ENCODE measurements at places on chromosomes 3 and 15. TPM values are rescaled to one million over a fixed set of nuclear protein-coding genes. Genes with fewer than 3 reads are reported as not detected.

DNA sequence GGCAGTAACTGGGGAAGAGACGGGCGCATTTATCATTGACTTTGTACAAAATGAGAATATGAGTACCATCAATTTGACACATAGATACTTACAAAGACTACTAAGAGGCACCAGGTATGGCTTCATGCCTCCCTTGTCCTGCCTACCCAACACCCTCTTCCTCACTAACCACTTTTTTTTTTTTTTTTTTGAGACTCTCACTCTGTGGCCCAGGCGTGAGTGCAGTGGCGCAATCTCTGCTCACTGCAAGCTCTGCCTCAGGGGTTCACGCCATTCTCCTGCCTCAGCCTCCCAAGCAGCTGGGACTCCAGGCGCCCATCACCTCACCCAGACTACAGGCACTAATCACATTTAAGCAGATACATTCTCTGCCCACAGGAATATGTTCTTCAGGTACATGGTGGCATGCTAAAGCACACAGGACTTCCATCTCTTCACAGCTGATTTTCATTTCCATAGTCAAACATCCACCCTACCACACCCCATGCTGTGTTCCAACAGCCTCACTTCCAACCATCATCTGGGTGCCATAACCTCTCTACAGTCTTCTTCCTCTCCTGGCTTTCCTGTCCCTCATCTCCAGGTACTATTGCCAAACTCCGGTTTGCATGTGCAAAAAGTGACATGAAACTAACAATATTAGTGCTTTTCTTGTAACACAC, 41.7 kb downstream of the RAB27A start:
- no peak for DNase-seq

CCK gene
- total RNA-seq, result not detected

DNA sequence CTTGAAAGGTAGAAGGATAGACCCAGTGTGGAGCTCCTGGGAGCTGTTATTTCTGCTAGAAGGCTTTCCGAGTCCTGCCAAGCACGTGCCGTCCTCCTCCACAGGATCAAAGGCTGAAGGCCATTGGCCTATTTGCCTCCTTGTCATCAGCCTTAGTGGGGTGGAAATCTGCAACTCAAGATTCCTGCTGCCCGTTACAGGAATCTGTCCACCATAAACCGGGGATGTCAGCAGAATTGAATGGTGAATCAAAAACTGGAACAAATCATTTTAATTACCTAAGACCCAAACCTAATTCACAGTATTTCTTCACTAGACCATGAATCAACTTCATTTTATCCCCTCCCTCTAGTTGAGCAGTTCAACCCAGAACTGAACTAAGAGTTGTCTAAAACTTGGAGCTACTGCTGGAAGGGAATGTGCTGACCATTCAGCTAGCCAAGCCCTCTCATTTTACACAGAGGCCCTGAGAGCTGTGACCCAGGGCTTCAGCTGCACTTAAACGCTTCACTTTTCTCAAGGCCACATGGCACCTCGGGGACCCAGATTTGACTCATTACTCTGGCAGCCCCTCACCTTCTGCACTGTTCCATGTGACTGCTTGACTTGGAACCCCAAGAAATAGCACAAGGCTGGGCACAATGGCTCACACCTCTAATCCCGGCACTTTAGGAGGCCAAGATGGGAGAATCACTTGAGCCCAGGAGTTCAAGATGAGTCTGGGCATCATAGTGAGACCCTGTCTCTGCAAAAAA, 36.8 kb upstream of the KIF23 start:
- DNase-seq, result no peak

DNA sequence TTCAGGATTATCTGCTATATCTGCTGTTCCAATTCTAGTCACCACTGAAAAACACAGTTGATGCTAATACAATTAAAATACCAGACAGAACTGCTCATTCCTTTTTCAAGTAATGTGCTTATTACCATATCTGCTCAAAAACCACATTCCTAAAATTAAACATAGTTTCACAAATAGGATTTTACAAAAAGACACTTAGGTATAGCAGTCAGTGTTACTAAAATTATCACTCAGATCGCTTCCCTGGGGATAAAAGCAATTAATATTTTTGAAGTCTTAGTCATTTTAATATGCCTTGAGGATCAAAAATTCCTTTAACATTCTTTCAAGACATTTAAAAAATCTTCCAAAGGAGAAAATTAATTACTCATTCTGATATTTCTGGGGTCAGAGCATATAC, 71.5 kb downstream of the RAD18 start:
- DNase-seq, result no peak

- no peak for DNase-seq
These were observed 72.2 kb upstream of the TTC14 start for GRCh38 chr3:180529778-180530177.

GRCh38 chr3:140943781-140944552, 2.3 kb downstream of the SLC25A36 start:
- no peak for DNase-seq

GRCh38 chr15:69610858-69611257, 158.2 kb downstream of the RPLP1 start:
- DNase-seq, result no peak

DNA sequence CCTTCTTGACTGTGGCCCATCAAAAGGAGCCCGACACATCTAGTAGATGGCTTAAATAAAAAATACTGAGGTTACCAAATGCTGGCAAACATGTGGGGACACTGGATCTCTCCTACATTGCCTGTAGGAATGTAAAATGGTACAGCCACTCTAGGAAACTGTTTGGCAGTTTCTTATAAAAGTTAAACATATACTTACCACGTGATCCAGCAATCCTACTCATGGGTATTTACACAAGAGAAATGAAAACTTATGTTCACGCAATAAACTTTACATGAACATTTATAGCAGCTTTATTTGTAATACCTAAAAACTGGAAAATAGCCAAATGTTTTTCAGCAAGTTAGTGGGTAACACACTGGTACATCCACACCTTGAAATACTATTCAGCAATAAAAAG, 9.1 kb downstream of the ZBTB38 start:
- DNase-seq, result no peak

GRCh38 chr15:95604634-95605036, 725.9 kb upstream of the NR2F2 start:
- no peak for DNase-seq

- no peak for DNase-seq
These were observed 6.9 kb downstream of the ISL2 start for GRCh38 chr15:76343313-76343996.

DNA sequence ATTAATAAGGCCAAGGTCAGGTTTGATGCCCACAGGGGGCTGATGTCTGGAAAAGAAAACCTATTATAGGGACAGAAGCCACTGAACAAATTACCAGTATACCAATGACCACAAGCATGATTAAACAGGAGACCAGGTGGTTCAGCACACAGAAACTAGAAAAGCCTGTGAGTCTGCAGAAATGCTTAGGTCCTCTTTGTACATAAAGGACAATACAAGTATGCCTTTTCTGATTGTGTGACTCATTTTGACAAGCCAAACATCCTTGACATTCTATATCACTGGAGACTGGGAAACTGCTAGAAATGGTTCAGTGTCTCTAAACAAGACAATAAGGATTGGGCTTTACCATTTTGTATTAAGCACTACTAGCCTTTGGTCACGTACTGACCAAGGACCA, 113.2 kb upstream of the MYO5C start:
- no peak for DNase-seq

DNA sequence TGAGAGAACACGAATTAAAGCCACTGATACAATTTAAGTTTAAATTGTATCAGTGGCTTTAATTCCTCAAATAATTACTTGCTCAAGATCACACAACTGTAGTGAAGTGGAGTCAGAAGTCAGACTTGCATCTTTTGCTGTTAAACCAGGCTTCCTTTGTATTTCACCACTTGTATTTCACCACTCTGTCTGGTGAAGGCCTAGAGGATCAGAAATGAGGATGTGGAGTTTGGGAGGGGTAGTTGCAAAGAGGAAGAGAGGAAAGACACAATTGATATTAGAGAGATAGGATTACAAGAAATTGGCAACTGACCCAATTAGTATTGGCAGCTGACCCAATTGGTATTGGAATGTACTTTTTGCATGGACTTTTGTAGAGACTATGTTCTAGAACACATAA, 288.1 kb upstream of the GPR149 start:
- no peak for DNase-seq

- DNase-seq, result no peak
These were observed 75.2 kb downstream of the NEK10 start for GRCh38 chr3:27293939-27294338.

DNA sequence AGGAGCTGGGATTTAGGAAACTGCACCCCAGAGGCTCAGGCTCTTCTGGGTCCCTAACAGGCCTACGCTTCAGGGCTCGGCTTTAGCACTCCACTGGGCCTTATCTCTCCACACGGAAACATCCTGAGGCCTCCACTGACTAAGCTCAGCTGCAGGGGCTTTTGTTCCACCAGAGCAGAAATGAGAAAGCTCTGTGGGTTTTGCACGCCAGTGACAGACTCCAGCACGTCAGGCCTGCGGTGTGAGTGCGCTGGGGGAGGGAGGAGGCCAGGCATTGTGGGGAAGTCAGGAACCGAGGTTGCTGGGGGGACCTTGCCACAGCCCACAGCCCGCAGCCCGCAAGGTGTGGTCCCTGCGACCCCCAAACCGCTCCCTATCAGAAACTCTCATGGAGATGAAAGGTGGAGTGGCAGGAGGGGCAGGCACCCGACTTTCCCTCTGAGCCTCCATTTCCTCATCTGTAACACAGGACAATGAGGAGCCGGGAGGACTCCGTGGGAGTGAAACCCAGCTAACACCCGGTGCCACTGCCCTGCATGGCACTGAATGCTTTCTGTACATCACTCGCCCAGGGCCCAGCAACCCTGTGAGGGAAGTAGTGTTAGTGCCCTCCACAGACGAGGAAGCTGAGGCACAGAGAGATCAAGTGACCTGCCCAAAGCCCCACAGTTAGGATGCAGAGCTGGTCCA, 106.5 kb downstream of the TPRA1 start:
- DNase-seq, result no peak

REC114 gene
- 1.8 TPM for total RNA-seq

DNA sequence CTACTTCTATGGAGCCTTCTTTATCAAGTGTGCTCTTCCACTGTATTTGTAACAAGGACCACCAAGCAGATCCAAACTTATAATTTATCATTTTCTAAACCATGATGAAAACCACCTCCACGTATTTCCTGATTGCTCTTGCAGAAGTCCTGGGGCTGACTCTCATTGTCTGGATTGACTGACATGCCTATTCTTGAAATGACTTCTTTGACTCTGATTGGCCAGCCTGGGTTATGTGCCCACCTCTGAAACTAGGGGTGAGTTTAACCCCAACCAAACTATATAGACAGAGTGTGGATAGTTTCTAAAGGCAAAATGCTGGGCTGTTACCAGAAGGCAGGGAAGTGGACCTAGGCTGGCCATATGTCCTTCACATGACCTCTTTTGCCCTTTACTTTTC, 12.7 kb downstream of the TMPRSS7 start:
- no peak for DNase-seq

DNA sequence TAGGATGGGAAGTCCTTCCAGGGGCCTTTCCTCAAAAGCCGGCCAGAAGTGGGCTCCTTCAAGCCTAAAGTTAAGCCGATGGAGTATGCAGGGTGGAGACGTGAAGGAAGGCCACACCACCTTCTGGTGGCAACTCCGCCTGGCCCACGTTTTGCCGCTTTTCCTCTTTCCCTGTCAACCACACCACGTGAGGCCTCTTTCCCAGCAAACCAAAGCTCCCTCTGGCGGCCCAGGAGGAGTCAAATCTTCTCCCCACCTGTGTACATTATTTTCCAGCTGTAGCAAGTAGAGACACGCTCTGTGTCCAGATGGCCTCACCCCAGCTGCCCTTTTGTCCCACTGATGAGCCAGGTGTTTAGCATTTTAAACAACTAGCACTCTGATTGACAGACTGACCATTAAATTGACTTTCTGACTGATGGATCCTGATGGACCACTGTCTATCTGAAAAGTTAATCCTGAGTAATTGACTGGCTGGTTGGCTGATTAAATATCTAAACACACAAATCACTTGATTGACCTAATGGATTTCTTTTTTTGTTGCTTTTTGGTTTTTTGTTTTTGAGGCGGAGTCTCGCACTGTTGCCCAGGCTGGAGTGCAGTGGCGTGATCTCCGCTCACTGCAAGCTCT, 59.6 kb upstream of the ZBTB38 start:
- peak; percentile 59 for DNase-seq

C15orf62 gene
- total RNA-seq, result 0.32 TPM

- peak; percentile 31 for DNase-seq
These were observed 87.5 kb upstream of the PLXNA1 start for GRCh38 chr3:126895178-126896066.

DNA sequence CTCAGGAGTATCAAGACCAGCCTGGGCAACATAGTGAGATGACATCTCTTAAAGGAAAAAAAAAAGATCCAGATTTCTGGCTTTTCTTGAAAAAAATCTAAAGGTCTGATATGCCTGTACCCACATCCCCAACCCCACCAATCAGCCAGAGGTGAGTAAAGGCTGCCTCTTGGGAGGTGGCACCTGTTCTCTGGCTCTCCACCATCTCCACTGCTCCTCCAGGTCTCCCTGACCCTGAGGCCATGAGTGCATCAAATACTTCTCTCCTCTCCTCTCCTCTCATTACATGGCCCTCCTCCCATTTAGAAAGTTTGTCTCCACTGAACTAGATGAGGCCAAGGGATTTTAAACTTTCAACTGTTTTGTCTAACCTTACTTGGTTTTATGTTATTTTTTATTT, 5.2 kb downstream of the SIAH2 start:
- no peak for DNase-seq

- DNase-seq, result peak; percentile 21
These were observed 1.3 kb upstream of the UNC13C start for GRCh38 chr15:53976844-53977392.

DNA sequence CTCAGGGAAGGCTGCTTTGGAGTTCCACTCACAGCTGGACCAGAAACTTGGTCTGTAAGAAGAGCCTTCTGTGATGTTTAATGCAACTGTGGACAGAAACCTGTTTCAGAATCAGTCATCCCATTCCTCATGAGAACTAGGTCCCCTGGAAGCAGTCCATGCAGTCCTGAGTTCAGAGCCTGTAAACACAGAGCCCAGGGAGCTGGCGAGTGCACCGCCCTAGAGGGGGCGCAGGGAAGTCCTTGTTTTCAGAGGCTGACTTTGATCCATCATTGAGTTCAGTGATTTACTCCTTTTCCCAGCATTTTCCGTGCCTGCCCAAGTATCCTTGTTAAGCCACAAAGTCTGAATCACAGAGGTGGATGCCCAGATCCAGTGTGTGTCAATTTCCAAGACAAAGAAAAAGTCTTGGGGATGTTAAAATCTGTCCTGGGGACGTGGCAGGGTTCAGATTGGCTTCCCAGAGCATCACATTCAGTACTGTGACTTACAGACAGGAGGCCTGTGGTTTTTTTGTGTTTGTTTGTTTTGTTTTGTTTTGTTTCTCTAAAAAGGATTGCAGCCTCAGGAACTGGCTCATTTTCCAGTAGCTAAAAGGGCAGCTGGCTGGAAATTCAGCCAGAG, 9.8 kb upstream of the TXNRD3 start:
- no peak for DNase-seq

FAM162A gene
- 144 TPM for total RNA-seq

Data from left cardiac atrium (tissue), 4 donors.